ENCODE measurements at places on chromosomes 13 and 19.

- DNase-seq, result no peak
These were observed 36.5 kb downstream of the B3GLCT start for GRCh38 chr13:31236211-31236786.

DNA sequence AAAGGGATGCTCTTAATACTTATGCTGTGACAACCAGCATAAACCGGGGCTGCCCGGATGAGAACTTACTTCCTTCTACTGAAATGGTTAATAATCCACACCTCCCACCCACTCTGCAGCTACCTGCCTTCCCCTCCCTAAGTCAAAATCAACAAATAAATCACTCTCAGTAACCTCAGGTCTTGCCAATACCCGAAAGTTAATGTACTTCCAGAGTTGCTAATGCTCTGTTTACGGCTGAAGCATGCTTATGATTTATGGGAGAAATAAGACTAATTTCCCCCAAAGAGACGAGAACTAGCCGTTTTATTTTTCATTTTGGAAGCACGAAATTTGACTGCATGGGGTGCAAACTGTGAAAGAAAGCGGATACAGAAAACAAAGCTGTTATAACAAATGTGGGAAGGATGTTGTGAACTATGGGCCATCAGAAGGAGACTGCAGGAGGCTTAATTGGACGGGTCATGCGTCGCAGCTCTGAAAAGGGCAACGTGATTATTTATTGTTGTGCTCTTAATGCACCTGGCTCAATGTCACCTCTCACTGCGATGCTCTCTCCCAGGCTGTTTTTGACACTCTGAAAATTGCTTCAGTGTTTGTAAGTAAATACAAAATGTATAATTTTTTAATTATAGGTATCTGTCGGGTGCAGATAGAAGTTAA is 114.0 kb upstream of the SLC7A1 start:
- DNase-seq, result no peak

DNA sequence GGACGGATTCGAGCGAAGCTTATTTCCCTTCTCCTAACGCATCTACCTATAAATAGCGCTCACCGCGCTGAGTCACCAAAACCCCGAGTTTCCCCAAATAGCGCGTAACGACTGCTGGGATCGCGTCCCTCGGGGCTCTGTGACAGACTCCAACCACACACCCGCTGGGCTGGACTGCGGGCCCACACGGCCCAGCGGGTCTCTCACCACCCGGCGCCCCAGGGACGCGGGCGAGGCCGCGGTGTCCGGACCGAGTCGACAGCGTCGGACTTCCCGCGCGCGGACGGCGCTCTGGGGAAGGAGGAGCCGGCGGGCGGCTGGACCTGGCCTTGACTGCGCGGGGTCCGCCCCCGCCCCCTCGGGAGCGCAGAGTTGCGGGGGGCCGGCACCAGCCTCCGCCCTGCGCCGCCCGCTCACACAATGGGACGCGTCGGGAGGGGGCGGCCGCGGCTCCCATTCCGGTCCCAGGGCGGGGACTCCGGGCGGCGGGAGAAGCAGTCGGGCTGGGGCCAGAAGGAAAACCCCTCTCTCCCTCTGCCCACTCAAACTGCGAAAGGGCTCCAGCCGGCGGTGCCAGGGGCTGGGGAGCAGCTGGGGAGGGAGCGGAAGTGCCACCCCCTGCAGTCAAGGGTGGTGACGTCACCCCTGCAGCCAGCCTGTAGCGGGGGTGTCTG is 108.8 kb downstream of the KCNRG start:
- DNase-seq, result peak; percentile 62

GRCh38 chr19:33464010-33464732 is 57.4 kb downstream of the PEPD start:
- DNase-seq, result no peak

DNA sequence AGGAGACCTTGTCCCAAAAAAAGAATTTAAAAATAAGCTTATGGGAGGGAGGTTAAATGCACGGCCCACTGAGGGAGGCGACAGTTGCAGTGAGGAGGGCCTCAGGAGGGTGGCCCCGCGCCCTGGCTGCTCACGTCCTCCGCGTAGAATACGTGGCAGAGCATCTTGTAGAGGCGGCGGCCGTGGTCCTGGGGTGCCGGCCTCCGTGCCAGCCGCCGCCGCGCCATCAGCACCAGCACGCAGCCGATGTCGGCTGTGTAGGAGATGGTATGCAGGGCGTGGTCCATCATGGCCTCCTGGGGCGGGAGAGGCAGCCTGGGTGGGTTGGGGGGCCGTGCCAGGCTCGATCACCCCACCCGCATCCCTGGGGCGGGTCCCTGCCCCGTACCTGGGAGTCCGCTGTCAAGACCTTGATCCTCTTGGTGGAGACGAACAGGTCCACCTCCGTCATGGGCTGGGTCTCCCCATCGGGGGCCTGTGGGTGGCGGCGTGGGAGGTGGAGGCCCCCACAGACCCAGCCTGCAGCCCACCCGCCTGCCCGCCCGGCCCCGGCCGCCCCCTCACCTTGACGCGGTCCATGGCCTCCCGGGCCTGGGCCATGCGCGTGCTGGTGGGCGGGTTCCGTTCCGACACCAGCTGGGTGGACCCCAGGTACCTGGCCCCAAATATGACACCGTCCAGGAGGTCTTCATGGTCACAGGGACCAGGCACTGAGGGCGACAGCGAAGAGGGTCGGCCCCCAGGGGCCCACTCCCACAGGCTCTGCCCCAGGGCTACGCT is 7.7 kb downstream of the APBA3 start:
- DNase-seq, result no peak

DNA sequence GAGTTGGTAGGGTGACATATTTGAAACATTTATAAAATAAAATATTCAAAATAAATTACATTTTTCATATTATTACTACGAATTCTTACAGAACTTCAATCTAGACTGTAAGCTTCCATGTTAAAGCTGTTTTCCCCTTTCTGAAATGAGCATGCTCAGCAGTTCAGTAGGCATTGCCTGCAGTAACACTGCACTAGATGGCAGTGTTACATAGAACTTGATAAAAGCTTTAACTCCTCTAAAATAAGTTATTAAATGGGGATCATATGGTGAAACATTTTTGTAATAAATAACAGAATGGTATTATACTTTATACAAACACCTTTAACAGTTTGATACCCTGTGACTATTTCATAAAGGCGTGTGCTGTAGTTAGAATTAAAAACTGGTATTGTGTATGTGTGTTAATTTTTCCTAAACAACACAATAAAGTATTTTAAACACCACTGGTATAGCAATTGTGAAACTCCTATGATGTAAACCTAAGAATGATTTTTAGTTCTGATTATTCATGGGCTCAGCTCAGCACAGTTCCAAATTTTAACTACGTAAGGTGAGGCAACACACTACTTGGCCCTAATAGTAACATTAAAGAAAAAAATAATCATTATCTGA is 11.6 kb upstream of the GPR18 start:
- no peak for DNase-seq
